ENCODE measurements at places on chromosomes 2 and 18.

GRCh38 chr2:206213514-206213845 is 53.8 kb downstream of the EEF1B2 start:
- DNase-seq: no peak

- no peak for DNase-seq
These were observed 101.3 kb downstream of the PID1 start for GRCh38 chr2:229169751-229170150.

DNA sequence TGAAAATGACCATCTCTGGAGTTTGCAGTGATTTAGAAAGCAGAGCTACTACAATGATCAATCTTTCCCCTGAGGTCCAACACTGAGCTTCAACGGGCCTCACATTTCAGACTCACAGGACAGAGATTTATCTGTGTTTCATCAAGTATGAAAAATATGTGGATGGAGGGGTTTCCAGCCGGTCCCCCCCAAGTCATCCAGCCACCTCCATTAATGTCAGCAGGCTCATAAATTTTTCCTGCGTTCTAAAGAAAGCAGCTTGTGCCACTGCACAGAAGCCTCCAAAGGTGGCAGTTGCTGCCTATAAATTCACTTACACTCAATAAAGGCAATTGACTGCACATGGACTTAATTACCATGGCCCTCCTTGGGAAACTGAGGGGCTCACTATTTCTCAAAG is 117.4 kb upstream of the ACKR3 start:
- no peak for DNase-seq

DNA sequence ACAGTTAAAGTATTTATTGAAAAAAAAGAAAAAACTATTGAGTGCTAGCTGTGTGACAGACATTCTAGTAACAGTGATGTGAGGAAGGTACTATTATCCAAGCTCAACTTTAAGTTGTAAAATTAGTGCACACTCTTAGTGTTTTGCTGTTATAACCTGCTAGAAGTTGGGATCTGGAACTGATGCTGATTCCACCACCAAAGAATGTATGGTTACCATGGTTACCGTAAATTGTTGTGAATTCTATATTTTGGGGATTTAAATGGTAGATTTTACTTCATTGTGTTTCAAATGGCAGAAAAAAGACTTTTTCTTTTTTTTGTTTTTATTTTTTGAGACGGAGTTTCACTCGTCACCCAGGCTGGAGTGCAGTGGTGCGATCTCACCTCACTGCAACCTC is 5.3 kb downstream of the AGFG1 start:
- no peak for DNase-seq

DNA sequence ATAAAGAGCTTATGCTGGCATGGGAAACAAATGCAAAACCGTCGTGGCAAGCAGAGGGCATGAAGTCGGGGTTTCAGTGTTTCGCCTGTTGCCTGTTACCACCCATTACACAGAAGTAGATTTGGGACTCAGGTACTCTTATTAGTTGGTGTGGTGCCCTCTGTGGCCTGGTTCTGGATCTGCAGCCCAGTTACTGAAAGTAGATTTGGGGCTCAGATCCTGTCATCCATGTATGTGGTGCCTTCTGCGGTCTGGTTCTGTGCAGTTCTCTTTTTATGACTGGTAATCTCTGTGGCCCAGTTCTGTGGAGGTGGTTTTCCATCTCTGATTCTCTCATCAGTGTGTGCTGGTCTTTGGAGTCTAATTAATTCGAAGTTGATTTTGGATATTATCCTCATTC is 45.2 kb downstream of the ADNP2 start:
- DNase-seq: no peak

GRCh38 chr18:74724186-74724585 is 126.5 kb downstream of the ZNF407 start:
- no peak for DNase-seq

DNA sequence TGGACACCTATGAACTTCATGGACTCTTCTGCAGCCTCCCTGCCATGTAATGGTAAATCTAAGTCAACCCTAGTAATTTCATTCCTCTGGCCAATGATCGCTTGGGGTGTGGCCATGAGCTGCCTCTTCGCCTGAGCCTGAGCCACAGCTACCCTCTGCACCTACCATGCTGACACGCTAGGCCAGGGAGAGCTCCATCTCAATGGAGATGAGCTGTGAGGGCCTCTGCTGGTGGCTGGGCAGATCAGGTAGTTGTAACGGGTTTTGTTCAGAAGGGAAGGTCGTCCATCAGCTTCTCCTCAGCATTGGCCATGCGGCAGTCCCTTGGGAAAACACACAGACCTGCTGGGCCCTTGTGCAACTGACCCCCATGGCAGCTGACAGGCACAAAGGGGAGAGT is 24.4 kb downstream of the MPHOSPH10 start:
- no peak for DNase-seq

DNA sequence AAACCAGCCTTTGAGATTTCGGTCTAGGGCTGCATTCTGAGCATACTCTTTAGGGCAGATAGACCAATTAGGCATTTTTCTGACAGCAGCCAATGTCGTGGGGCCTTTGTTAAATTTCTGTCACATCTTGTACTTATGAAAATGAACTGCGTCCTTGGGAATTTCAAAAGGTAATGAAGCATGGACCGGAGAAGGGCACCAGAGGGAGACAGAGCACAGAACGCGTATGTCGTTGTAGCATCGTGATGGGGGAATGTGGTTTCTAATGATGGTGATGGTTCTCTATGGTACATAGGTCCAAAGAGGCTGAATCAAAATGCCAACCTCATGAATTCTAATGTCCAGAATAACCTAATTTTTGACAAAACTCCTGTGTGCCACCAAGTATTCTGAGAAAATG is 483.9 kb upstream of the CRIM1 start:
- peak; percentile 5 for DNase-seq

All from NCI-H1930 (cell line).